Fibroblast of lung (primary cell): ENCODE measurements at places on chromosomes 3 and 15. TPM values are rescaled to one million over a fixed set of nuclear protein-coding genes. Genes with fewer than 3 reads are reported as not detected.

- DNase-seq: peak; percentile 5
These were observed 282.5 kb downstream of the RPLP1 start for GRCh38 chr15:69735121-69735520.

- DNase-seq: no peak
These were observed 166.4 kb upstream of the KCNMB2 start for GRCh38 chr3:178369811-178370210.

Gene SNTN
- not detected in 2 replicates for polyA plus RNA-seq

GRCh38 chr3:140466535-140466934 is 211.3 kb upstream of the TRIM42 start:
- no peak for DNase-seq

GRCh38 chr3:57966829-57967228 is 41.4 kb upstream of the FLNB start:
- peak; percentile 58 for DNase-seq

Gene EOMES
- 0.01 TPM in 1 of 2 replicates, not detected in the other for polyA plus RNA-seq
